ENCODE measurements at places on chromosomes 11 and 22. TPM values are rescaled to one million over a fixed set of nuclear protein-coding genes. Genes with fewer than 3 reads are reported as not detected.

The ASPHD2 gene
- 0.20 TPM for total RNA-seq

The OR2AG2 gene
- total RNA-seq, result 0.79 TPM

DNA sequence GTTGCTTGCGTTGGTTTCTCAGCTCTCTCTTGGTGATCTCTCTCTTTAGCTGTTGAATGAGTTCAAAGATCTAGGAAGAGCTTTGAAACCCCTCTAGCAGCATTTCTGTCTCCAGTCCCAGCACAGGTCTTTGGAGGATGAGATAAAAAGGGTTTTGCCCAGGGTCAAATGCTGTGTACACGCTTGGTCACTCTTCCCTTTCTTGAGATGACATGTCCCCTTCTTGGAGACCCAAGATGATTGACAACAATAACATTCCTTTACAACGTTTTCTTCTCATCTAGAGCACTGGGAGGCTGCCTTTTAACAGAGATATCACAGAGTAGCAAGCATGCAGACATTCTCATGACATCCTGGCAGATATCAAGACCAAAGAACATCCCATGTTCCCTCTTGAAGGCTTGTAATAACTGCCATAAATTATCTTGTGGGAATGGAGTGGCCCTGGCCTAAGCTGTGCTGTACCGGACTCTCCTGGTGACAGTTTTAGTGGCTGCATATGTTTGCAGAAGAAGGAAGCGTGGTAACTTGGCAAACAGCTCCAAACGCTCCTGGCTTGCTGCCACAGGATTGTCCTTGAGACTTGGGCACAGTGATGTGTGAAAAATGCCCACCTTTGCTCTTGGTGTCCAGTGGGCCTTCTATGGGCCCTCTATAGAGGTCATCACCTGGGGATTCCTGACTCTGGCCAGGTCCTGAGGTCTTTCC lies 107.8 kb downstream of the PTPRJ start:
- no peak overlapping the region for H3K27ac ChIP-seq
- H3K4me3 ChIP-seq, result no peak overlapping the region
- H3K4me1 ChIP-seq, result peaks cover 31% of the 10 kb centered on the region
- peak; percentile 56 for DNase-seq
- no peaks in the 10 kb centered on the region for H3K36me3 ChIP-seq
- H3K27me3 ChIP-seq, result no peaks in the 10 kb centered on the region

The SELENOM gene
- total RNA-seq, result 334 TPM

All from transverse colon (tissue), 4 donors.